RKO (cell line): ENCODE measurements at places on chromosomes 4 and X.

- no peak for DNase-seq
Measured at GRCh38 chrX:106484233-106484632, 127.5 kb upstream of the RADX start.

GRCh38 chrX:70970482-70970995 is 39.6 kb upstream of the SLC7A3 start:
- DNase-seq, result peak; percentile 48

DNA sequence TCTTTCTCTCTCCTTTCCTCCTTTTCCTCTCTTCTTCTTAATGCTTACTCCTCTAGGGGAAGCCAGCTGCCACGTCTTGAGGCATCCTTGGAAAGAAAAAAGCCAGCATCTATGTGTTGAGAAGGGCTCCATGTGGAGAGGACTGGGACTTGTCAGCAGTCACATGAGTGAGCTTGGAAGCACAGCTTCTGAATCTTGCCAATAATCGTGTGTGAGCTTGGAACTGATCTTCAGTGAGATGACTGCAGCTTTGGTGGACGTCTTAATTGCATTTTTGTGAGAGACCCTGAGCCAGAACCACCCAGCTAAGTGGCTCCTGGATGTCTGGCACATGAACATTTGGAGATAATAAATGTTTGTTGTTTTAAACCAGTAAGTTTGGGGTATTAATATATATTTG is 371.7 kb downstream of the SLITRK2 start:
- DNase-seq, result no peak

GRCh38 chr4:16104520-16104919 is 20.7 kb upstream of the PROM1 start:
- DNase-seq, result no peak

DNA sequence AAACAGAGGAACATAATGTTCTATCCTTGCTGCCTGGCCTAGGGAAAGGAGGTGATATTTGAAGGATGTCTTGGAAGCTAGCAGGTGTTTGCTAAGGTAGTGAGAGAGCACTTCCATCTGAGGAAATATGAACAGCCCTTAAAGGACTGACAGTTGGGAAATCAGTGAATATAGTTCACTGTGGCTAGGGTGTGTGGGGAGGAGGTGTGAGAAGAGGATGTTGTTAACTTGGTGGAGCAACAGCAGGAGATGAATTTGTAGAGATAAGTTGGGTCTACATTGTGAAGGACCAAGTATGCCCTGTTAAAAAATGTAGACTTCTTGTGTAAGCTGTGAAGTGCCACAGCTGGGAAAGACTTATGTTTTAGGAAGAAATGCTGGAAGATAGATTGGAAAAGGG is 25.5 kb downstream of the TBC1D19 start:
- DNase-seq, result no peak

GRCh38 chr4:8185930-8186329 is 13.2 kb upstream of the SH3TC1 start:
- DNase-seq, result no peak

GRCh38 chrX:10945498-10945897 is 165.6 kb upstream of the HCCS start:
- DNase-seq, result no peak

DNA sequence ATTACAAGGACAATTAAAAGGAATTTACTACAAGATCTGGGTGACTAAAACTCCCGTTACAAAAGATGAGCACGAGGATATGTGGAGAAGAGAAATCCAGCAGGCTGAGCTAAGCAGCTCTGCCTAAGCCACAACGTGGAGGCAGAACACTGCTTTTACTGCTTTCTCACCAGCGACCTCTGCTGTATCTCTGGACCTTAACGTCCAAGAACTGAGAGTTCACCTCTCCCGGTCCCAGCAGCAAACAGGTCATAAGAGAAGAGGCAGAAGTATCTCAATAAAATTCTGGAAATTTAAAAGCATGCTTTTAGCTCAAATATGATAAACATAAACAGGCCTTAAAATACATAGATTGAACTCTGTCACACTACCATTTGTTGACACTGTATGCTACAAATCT is 81.0 kb downstream of the ADGRA3 start:
- DNase-seq, result peak; percentile 18
